ENCODE measurements at places on chromosomes 11 and 22.

- no peak for DNase-seq
These were observed 17.3 kb upstream of the FGF19 start for GRCh38 chr11:69721106-69721505.

GRCh38 chr22:18056161-18056666, 21.6 kb upstream of the PEX26 start:
- DNase-seq, result no peak

GRCh38 chr11:121482231-121483129, 29.7 kb upstream of the SORL1-AS1 start:
- peak; percentile 46 for DNase-seq

DNA sequence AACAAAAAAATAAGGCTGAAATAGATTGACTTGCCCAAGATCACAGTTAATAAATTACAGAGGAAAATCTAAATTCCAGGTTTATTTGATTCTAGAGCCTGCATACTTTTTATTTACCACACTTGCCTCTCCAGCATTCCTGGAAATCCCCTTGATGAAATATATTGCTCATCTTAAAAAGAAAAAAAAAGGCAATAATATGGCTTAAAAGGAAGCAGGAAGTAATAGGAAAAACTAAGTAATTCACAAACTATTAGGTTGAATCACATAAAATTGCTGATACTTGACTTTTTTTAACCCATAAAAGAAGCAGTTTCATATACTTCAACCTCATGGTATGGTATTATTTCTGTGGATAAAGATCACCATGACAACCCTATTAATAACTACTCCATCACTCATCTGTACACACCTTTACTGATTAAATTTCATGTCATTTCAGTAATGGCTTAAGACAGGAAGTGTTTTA, 52.9 kb downstream of the COPB1 start:
- no peak for DNase-seq

- no peak for DNase-seq
These were observed 19.3 kb downstream of the CACNA1I start for GRCh38 chr22:39589875-39590274.

DNA sequence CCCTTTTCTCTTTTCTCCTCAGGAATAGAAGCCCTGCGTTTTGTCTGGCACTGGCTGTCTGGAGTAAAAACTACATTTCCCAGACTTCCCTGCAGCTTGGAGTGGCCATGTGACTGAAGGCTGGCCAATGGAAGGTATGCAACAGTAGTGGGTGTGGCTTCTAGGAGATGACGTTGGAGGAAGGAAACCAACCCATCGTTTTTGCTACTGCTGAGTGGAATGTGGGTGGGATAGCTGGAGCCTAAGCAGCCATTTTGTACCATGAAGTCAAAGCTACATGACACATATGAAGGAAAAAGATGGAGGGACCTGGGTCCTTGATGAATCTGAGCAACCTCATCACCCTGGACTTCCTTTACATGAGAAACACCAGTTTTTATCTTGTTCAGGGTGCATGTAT, 19.6 kb downstream of the FGF3 start:
- no peak for DNase-seq

GRCh38 chr11:8381871-8382396, 118.3 kb upstream of the LMO1 start:
- no peak for DNase-seq

GRCh38 chr22:21780259-21780658, 44.7 kb upstream of the YPEL1 start:
- no peak for DNase-seq

DNA sequence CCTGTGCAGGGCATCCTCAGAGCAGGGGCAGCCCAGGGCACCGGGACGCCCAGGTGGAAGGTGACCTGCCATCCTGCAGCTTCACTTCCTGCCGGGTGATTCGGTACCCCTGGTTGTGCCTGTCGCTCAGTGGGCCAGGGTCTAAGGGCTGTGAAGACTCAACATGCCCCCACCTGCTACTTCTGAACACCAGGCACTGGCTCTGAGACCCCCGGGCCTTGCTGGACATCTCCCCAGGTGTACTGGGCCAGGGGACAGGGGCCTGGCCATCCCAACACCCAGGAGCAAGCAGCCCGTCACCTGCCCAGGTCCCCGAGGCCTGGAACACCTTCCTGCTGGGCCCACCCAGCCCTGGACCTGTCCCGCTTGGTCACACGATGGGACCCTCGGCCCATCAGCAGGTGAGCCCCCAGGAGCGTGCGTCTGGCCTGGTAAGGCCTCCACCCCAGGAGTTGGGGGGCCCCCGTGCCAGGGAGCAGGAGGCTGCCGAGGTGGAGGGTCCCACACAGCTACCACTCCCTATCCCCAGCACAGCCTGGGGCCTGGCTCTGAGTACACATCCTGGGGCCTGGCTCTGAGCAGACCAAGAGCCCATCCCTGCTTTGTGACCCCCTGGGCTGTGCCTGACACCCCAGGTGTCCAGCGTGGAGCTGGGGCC, 3.9 kb upstream of the MUC5B start:
- DNase-seq, result no peak

- DNase-seq, result no peak
These were observed 23.9 kb upstream of the SWAP70 start for GRCh38 chr11:9639985-9640384.

DNA sequence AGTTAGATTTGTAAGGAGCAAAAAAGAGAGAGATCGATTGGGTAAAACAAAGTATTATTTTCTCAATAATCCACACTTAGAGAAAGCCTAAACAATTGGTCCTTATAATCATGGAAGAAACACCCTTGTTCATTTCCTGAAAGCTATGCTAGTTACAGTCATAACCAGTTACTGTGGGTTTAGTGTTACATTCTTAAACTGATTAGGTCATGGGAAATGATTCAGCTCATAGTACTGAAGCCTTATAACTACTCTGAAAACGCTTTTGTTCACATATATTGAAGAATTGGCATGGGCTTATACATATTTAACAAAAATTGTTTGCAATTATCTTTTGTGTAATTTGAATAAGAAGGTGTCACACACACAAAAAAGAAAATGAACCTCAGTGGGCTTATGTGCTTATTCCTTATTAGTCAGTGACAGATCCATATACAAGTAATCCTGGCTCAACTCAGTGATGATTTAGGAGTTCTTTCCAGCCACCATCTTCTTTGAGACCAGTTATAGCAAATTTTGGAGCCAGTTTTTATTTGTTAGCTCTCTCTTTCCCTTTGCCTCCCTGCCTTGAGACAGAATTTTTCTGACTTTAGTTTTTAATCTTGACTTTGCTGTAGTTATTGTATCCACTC, 198.5 kb upstream of the CTSC start:
- no peak for DNase-seq

- DNase-seq, result no peak
These were observed 185.5 kb downstream of the MN1 start for GRCh38 chr22:27616033-27616432.

DNA sequence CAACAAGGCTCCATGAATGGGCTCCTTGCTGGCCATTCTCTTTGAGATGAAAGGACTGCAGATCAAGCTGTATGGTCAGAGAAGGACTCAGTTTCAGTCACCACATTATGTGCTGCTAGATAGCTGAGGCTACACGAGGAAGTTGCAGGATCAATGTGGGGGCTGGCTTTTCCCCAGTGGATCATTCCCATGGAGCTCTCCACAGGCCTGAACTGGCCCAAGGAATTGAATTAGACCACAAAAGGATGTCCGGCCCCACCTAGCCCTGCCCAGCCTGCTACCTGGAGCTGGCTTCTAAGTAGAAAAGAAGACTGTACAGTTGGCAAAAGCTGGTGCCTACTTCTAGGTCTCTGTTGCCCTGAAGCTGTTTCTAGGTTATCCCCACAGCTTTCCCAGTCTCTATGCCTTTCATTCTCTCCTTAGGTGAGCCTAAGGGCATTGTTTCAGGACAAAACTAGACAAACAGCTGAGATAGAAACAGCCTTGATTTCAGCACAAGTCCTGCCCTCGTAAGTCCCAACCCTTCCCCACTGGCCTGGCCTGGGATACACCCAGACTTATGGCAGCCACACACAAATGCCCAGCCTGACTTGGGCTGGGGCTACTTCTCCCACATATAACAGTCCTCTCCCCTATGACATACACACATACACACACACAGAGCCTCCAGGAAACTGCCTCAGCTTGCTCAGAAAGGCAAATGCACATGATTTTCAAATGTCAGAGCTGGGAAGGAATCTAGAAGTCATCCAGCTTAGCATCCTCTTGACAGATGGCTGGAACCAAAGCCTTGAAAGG, 129.1 kb upstream of the NCAM1 start:
- DNase-seq, result no peak

DNA sequence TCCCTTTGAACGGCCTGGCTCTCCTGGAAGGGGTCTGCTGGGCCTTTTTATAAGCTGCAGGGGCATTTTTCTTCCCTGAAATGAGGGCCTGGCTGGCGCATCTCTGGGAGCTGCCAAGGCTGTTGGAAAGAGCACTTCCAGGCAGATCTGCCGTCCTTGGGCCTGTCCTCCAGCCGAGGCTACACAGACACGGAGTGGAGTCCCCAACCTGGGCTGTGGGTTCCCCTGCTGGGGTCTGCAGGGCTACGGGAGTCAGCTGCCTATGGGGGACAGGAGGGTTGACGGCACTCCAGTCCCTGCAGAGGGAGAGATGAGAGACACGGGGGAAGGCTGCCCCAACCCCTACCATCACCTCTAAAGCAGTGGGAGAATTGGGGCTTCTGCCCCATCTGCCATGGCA, 606.6 kb downstream of the TBC1D22A start:
- DNase-seq, result no peak

DNA sequence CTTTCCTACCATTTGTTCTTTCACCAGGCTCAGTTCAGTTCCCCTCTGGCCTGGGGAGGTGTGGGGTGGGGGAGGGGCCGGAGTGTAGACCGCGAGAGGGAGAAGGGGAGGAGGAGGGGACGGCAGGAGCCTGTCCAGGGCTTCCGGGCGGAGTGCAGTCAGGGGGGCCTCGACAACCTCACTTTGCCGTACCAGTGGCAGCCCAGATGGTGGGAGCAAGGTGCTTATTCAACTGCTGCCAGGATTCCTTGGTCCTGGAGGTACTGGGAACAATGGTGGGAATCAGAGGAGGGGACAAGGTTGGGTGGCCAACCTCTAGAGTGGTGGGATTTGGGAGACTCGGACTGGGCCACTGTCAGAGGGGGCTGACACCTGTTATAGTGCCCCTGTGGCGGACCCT, 1.2 kb downstream of the BACE1 start:
- no peak for DNase-seq

GRCh38 chr11:113690619-113691569, 15.2 kb downstream of the TMPRSS5 start:
- no peak for DNase-seq

GRCh38 chr11:119808407-119809185, 79.6 kb upstream of the NECTIN1 start:
- no peak for DNase-seq

DNA sequence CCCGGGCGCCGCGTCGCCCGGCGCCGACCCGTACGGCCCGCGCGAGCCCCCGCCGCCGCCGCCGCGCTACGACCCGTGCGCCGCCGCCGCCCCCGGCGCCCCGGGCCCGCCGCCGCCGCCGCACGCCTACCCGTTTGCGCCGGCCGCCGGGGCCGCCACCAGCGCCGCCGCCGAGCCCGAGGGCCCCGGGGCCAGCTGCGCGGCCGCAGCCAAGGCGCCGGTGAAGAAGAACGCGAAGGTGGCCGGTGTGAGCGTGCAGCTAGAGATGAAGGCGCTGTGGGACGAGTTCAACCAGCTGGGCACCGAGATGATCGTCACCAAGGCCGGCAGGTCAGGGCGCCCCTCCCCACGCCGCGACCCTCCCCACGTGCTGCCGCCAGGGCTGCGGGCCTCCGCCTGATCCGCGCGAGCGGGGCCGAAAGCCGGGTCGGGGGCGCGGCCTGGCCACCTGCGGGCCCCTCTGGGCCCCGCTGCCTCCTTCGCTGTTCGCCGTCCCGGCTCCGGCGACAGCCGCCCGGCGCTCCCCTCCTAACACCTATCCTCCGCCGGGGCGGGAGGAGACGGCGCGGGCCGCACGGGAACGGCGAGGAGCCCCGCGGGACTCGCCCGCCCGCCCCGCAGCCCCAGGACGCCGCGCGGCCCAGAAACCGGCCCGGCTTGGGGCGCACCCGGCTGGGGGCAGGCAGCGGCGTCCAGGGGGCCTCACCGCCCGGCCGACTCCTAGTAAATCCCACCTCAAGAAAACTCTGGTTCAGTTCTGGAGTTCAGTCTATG, 560 bp downstream of the TBX1 start:
- DNase-seq, result no peak

- no peak for DNase-seq
These were observed 208.1 kb upstream of the NARS2 start for GRCh38 chr11:78782725-78783124.

- no peak for DNase-seq
These were observed 100.7 kb downstream of the MAML2 start for GRCh38 chr11:96242191-96242847.

GRCh38 chr11:5398936-5399335, 15.3 kb downstream of the OR51M1 start:
- no peak for DNase-seq

GRCh38 chr22:41613456-41613855, 7.4 kb downstream of the DESI1 start:
- no peak for DNase-seq

DNA sequence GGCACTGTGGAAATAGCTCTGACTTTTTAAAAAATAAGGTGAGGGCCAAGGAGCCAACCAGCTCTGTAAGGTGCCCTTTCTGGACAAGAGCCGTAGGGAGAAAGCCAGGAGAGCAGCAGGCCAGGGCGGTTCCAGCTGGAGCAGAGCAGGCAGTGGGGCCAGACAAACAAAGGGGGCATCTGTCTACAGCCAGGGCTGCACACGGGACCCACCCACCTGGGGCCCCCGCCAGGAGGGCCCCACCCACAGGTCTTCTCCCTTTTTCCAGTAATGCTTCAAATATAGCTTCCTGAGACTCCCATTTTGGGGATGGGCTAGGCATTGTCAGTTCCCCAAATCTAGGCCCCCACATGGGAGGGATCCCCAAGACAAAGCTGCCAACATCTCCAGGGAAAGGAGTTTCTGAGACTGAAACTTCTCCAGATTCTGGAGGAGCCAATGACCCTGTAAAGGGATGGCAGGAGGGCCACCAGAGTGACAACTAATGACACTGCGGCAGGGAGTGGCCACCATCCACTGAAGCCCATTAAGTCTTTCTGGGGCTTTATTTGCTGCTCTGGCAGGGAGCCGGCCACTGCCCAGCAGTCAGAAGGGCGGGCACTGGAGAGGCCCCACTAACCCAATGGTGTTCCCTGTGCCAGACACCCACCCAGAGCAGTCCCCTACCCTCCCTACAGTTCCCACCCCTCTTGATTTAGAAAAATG, 1.9 kb downstream of the ZFTA start:
- DNase-seq, result no peak

DNA sequence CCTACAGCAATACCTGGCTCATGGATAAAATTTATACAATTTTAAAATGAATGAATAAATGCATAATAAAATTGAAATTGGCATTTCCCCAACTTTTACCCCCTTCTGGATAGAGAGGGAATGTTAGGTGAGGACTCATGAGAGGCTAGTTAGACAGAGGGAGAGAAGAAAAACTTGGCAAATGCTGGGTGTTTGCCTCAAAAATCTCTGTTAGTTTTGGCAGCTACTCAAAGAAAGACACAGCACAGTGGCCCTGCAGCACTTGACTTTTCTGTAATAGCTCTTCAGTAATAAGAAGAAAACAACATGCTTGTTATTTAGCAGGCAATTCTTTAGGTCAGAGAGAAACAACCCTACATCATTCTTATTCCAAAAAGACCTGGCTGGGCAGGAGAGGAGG, 20.7 kb upstream of the IZUMO1R start:
- DNase-seq, result no peak

- no peak for DNase-seq
These were observed 58.6 kb downstream of the DDIAS start for GRCh38 chr11:82959987-82960778.

GRCh38 chr11:34505874-34506273, 7.7 kb downstream of the ELF5 start:
- no peak for DNase-seq

GRCh38 chr11:3939211-3939610, 83.7 kb downstream of the STIM1 start:
- DNase-seq, result no peak
